Stimulated activated CD8-positive, alpha-beta memory T cell treated with anti-CD3 and anti-CD28 coated beads, Interleukin-15, amount 100 ng/mL, for 1 hour (primary cell): ENCODE measurements at places on chromosomes 1 and 21.

- no peak for DNase-seq
These were observed 69.5 kb downstream of the WDR4 start for GRCh38 chr21:42809577-42810475.

GRCh38 chr21:14737922-14738321, 191.8 kb upstream of the SAMSN1 start:
- peak; percentile 16 for DNase-seq

- DNase-seq = no peak
These were observed 360.8 kb upstream of the NEGR1 start for GRCh38 chr1:72643142-72643541.

DNA sequence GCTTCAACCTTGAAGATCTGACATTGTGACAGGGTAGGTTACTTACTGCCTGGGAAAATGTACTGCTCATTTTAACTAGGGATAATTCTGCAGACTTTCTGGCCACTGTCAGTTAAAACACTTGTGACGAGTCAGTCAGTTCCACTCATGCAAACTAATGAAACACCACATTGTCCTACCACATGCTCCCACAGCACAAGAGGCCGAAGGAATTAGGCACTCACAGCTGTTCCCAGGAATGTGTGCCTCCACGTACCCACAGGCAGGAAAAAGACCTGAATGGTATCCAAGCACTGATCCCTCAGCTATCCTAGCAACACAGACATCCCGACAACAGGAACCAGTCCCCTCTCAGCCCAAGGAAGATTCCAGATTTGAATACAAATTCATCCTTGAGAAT, 12.3 kb downstream of the BCAR3 start:
- no peak for DNase-seq

DNA sequence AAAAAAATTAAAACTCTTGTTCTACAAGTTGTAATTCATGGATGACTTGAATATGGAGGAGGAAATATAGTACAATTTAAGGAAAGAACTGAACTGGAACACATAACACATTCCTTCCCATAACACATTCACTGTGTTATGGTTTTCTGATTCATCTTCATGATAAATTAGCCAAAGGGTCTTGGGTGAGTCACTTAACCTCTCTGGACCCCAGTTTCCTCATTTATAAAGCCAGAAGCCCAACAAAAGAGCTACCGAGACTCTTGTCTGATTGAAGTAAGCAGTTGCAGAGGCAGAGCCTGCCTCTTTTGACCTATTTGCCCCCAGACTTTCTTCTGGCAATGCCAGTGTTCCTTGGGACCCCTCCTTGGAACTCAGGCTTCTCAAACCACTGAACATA, 161.9 kb upstream of the KCTD3 start:
- DNase-seq = no peak

DNA sequence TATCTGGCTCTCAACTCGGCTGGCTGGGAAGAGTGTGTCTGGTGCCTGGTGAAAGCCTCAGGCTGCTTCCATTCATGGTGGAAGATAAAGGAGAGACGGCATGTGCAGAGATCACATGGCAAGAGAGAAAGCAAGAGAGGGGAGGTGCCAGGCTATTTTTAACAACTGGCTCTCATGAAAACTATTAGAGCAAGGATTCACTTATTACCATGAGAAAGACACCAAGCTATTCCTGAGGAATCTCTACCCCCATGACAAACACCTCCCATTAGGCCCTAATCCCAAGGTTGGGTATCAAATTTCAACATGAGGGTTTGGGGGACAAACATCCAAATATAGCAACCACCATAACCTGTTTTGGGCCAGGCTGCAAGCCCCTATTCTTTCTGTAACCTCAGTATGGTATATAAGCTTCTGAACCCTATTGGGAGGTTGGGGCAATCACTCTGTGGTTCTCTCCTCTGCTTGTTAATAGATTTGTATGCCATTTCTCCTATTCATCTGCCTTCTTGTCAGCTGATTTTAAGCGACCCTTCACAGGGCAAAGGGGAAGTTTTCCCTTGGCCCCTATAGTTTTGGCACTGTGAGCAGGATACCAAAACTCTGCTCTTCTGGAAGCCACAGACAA, 179.0 kb upstream of the TNR start:
- DNase-seq = no peak

GRCh38 chr1:50424045-50424883, 1.0 kb upstream of the DMRTA2 start:
- no peak for DNase-seq

DNA sequence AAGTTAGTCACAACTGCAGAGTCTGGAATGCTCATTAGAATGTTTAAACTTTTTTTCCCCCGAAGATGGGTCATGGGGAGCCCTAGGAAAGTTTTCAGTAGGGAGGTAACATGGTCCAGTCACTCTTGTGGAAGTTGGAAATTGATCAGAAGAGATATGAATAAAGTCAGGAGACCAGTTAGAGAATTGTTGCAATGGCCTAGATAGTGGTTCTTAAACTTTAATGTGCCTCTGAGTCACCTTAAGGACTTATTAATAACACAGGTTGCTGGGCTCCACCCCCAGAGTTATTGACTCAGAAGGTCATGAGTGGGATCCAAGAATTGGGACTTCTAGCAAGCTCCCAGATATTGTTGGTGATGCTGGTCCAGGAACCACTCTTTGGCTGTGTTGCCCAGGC, 3.2 kb upstream of the TFAP2E start:
- DNase-seq = no peak

DNA sequence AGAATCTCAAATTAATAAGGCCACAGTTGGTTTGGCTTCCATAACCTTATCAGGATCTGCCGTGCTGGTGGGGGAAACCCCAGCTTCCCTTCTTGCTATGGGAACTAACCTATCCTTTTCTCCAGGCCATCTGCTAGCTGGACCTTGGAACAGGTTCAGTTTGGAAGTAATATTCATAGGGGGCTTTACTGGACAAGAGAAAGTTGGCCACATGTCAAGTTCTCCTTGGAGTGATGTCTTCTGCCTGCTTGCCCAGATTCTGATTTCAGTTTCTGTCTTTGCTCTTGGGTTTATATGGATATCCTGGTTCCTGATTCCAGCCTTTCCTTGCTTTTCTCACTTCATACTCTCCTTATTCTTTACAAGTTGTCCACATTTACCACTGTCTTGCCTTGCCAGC, 279.6 kb downstream of the ASTN1 start:
- no peak for DNase-seq

DNA sequence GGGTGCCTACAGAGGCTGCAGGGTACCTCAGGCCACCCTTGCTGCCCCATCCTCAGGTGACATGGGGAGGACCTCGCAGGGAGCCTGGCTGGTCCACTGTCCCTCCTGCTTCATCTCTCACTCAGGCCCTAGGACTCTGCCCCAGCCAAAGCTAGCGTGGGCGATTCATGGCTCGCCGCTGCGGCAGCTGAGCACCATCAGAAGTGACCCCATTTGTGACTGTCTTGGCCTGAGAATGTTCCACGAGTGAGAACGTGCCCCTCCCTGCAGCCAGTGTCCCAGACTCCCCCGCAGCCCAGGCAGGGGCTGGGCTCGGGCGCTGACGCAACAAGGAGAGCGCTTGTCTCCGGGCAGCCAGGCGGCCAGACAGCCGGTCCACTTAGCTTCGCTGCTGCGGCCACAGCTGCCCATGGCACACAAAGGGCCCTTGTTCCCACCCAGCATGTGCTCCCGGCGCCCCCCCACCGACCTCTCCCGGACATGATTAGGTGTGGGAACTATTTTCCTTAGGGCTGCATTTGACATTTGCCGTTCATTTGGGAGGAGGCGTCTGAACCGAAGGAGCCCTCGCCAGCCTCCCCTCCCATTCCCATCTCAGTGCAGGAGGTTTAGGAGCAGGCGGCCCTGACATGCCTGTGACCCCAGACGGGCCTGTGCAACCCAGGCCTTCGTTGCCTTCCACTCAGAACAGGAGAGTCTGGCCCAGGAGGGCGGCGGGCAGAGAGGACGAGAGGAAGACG, 19.3 kb upstream of the POFUT2 start:
- DNase-seq = no peak

- DNase-seq = no peak
These were observed 622.5 kb downstream of the PLA2G4A start for GRCh38 chr1:187451238-187451637.

DNA sequence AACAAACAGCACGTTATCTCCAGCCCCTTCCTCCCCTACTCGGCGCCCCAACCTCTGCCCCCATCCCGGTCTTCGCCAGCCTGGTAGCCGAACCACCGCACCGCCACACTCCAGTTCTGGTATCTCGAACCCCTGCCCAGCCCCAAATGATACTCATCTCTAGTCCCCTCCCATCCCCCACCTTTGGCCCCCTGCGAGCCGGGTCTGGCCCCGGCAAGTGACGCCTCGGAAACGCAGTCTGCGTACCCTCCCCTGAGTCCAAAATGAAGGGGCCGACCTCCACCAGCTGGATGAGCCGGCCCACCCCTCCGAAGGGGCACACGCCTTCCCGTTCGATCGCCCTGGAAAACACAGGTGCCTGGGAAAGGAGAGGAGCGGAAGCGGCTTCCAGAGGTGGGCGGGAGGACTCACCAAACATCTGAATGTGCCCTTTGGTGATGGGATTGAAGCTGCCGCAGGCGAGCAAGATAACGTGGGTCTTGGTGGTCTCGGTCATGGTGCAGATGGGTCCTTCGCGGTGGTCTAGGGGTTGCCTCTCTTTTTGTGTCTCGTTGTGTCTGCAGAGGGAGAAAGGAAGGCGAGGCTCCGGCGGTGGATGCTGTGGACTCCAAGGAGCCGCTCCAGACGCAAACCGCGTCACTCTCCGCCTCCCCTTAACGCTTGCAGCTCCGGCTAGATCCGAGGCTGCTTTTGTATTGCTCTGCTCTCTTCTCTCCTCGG, at the start of gene NMNAT2:
Gene NMNAT2 (minus strand): TSS at position 609 of the 720 bp plus-strand sequence. CDS start 113 bp downstream, at position 496.
- no peak for DNase-seq

GRCh38 chr1:70871790-70872189, 175.8 kb downstream of the PTGER3 start:
- DNase-seq = no peak

GRCh38 chr1:229197265-229197585, 73.7 kb upstream of the RAB4A start:
- DNase-seq = no peak

GRCh38 chr1:156842618-156843300, 16.2 kb downstream of the INSRR start:
- DNase-seq = no peak

- DNase-seq = no peak
These were observed 166.1 kb upstream of the ETV3 start for GRCh38 chr1:157304271-157304670.

DNA sequence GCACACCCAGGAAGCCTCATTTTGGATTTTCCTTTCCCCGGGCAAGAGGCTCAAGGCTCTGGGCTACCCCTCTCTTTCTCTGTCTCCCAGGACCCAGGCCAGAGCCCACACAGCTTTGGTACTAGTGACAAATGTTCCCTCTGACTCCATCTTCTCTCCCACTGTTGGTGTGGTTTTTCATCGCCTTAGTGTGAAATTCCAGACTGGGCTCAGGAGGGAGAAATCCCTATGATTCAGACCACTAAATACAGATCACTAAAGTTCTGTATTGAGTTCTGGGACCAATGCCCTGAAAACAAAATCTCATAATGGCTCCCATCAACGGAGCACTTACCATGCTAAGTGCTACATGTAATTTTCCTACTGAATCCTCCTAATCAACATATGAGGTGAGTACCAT, 26.1 kb downstream of the IQGAP3 start:
- DNase-seq = no peak

DNA sequence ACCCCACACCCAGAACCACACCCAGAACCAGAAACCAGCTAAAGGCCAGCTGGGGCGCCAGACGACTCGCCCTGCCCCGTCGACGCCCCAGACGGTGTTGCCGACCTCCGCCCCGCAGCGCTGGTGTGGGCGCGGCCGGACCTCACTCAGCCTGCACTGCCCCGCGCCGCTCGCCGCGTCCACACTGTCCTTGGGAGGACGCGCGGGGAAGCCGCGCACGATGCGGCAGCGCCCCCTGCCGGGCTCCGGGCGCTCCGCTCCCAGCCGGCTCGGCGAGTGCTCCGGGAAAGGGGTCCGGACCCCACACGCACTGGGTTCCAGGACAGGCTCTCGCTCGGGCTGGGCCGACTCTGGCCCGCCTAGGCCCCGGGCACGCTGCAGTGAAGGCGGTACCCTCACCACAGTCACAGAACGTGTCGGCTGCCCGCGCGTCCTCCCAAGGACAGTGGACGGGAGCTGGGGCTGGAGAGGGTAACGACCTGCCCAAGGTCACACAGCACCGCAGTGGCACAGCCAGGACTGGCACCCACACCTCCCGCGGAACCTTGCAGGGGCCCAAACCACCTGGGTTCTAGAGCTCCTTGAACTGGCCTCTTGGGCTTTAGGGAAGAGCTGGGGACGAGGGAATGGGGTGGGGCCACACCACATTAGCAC, 90.2 kb downstream of the DMRTA2 start:
- no peak for DNase-seq

DNA sequence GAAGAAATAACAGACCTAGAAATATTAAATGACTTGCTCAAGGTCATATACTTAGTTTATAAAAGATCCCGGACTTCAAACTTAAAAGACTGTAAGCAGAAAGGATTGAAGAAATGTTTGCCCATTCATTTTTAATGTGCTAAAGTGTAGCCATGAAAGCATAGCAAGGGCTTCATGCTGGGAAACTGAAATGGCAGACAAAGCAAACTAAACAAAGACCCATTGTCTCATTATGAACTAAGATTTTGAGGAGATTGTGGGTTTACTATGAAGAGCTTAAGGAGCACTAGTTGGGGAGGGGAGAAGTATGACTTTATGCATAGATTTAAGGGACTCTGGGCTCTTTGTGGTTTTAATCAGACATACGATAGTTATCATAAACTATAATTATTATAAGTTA, 26.3 kb downstream of the ADAMTS1 start:
- no peak for DNase-seq

DNA sequence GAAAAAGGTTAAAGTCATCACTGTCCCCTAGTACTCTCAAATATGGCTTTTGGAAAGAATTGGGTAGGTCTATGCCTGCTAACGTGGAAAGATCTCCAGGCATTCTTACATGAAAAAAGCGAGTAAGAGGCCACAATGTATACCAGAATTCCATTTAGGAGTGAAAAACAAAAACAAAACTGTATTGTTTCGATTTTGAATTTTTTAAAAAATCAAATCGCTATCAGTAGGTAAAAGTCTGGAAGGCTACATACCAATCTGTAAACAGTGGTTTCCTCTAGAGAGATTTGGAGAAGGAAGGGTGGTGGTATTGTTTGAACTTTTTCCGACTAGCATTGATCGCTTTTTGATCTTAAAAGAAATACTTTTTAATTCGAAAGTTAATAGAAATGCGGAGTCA, 55.9 kb downstream of the RRAGC start:
- no peak for DNase-seq

DNA sequence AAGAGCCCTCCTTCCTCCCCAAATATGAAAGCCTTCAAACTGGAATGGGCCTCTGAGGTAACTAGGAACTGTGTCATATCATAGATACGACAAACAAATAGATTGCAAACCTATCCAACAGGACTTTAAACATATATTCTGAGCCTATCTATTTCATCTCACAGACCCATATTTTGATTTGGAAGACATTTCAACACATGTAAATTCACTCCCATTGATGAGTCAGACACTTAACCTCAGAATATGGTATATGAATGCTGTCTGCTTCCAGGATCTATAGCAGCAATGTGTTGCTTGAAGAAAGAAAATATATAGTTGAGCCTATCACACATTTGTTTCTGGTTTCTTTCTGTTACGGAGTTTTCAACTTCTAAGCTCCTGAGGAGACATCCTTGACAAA, 221.9 kb upstream of the SAMSN1 start:
- no peak for DNase-seq

GRCh38 chr1:77415579-77415978, 133.8 kb downstream of the AK5 start:
- no peak for DNase-seq
